ENCODE measurements at places on chromosomes 12 and 14.
A peak's percentile ranks its signal among the peaks of the same experiment; 100 is the strongest.

DNA sequence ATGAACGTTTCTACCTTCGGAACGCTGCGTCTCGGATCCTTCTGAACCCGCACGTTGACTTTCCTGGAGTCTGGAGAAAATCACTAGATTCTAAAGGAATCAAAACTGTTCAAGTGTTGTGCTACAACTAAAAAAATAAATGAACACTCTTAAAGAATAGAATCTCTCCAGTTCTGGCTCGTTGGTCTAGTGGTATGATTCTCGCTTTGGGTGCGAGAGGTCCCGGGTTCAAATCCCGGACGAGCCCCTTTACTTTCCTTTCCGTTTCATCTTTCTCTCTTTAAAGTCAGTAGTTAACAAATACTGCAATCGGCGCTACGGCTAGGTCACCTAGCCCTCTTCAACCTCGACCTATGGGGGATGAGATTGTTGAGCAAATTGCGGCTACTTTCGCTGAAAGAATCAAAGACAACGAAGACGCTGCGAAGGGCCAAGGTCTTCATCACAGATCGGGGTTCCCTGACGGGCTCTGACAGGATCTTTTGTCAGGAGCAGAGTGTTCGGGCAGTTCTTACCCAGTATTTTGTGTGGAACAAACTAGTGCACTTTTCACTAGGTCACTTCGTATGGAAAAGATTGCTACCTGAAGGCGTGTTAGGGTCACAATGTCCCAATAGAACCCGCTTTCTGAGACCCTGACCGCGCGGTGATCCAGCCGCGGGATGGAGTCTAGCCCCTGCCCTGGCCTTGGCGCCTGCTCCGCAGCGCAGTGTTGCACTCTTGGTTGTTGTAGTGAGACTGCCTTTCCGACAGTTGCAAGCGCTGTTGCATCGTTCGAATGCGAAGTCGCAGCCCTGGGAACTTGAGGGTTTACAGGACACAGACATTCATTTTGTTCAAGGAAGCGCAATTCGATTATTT, 8.4 kb downstream of the OR6S1 start:
- no peak for DNase-seq

GRCh38 chr12:52865090-52865944, 16.5 kb upstream of the KRT78 start:
- peak; percentile 79 for DNase-seq

DNA sequence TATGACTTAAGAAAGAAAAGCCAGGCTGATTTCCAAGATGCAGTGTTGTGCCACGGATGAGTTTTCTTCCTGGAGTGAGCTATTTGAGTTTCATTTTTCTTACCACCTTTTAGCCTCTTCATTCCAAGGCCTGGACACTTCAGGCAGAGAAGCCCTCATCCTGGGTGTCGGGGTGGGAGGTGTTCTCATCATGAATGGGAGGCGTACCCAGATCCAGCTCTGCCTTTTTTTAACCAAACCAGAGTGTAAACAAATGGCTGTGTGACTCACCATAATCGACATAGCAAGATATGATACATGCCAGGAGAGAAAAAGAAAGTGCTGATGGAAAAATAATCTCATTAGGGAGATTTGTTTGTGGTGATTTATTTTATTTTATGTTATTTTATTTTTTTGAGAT, 79.9 kb downstream of the ARF6 start:
- DNase-seq, result peak; percentile 71

DNA sequence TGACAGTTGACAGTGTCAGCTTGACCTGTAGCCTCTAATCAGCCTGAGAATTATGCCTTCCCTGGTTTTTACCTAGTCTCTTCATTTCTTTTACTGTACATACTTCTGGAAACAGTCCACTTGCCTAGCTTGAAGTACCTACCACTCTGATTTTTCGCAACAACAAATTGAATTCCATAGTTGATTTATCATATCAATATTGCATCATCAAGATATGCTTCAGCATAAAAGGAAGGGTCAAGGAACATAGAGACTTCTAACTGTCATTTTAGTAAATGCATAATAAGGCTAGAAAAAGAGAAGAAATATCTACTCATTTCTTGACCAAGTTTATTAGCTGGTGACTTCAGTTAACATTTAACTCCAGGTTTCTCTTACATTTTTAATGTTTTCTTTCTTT, 174.2 kb upstream of the FAR2 start:
- no peak for DNase-seq

GRCh38 chr12:2043054-2043453, 9.7 kb upstream of the CACNA1C start:
- no peak for DNase-seq

DNA sequence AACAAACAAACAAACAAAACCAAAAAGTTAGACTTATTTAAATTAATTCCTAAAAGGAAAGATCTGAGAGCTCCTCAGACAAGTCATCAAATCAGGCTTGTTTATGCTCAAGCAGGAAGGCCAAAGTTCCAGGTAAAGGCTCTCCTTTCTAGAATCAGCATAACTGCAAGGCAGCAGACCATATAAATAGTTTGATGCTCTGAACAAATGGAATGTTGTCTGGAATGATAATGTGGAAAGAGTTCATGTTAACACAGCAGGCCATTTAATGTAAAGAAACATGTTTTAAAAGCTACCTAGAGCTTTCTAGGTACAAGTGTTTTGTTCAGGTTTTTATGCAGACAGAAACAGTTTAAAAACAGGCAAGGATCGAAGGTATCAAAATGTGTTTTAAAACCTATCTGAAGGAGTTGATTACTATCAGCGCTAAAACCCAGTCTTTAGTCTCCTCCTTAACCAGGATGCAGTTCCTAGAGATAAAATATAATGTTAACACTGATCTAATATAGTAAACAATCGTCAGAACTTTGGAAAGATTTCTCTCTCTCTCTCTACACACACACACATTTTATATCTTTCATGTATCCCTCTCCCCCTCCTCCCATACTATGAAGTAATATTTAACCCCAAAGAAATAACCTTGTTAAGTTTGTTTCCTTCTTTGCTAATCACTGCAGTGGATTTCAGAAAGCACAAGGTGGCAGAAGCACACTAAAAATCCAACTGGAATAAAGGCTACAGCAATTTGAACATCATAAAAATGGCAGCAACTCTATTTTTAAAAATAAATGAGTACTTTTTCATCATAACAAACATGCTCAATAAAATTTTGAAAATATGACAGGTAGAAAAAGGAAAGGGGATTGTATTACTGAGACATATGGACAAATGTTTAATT, 135.5 kb downstream of the PAWR start:
- peak; percentile 26 for DNase-seq

GRCh38 chr12:31265722-31266121, 60.2 kb downstream of the SINHCAF start:
- DNase-seq, result no peak

DNA sequence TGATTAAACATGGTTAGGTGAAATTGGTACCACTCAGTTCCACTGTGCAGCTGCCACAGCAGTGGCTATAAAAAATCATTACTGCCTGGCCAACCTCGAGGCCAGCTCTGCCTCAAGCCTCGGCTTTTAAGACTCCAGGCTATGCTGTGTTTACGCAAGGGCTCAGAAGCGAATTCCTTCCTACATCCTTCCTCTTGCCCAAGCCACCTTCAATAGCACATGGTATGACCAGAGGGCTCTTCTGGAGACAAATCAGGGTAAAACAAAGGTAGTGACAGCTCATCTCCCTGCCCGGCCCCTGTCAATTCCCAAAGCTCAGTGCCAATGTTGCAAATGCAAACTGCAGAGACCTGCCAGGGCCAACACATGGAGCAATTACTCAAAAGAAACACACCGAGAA, 31.9 kb downstream of the NUAK1 start:
- no peak for DNase-seq

DNA sequence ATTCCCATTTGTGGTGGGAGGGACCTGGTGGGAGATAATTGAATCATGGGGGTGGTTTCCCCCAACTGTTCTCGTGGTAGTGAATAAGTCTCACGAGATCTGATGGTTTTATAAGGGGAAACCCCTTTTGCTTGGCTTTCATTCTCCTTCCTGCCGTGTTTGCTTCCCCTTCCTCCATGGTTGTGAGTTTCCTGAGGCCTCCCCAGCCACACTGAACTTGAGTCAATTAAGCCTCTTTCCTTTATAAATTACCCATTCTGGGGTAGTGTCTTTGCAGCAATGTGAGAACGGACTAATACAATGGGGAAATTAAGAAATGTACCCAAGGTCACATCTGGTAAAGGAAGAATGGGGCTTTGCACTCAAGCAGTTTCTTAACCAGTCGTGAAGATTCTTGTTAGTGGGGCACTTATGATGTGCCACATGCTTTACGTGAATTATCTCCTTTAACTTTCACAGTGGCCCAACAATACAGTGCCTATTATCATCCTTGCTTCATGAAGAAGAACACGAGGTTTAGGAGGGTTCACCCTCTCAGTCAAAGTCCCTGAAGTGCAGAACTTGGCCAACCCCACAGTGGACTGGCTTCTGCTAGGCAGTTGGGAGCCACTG, 234.3 kb downstream of the EFCAB11 start:
- DNase-seq, result no peak

GRCh38 chr14:66998013-66998412, 191.2 kb upstream of the GARIN2 start:
- DNase-seq, result no peak

- DNase-seq, result no peak
These were observed 117.8 kb upstream of the TMTC1 start for GRCh38 chr12:29901585-29901984.

GRCh38 chr12:123952037-123952436, 20.6 kb downstream of the CCDC92 start:
- DNase-seq, result no peak

GRCh38 chr12:96047229-96048211, 12.1 kb upstream of the LTA4H start:
- DNase-seq, result peak; percentile 93

All from HCT116 (cell line).